Mammary epithelial cell (primary cell): ENCODE measurements at places on chromosomes 7 and 10.

- DNase-seq = no peak
These were observed 39.1 kb upstream of the RAB18 start for GRCh38 chr10:27464993-27465392.

DNA sequence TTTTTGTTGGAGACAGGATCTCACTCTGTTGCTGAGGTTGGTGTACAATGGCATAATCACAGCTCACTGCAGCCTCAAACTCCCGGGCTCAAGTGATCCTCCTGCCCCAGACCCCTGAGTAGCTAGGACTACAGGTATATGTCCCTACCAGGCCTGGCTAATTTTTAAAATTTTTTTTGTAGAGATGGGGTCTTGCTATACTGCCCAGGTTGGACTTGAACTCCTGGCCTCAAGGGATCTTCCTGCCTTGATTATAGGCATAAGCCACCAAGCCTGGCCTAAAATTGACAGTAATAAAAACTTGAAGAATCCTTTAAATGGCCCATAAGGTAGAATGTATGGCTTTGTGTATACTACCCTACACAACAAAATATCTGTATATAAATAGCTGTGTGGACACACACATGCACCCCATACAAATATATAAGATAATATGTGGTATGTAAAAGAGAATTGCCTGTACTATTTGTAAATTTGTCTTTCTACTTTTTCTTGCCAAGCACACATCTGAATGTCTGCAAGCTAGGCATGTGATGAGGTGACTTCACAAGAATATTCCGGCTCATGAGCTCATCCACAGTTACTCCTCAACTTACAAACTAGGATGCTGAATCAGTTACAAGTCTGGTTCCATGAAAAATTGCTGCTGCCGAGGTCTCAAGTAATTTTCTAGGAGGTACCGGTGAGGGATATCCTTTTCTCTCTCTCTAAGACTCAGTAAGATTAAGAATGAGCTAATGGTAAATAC lies 26.6 kb downstream of the POLR3A start:
- DNase-seq = no peak

DNA sequence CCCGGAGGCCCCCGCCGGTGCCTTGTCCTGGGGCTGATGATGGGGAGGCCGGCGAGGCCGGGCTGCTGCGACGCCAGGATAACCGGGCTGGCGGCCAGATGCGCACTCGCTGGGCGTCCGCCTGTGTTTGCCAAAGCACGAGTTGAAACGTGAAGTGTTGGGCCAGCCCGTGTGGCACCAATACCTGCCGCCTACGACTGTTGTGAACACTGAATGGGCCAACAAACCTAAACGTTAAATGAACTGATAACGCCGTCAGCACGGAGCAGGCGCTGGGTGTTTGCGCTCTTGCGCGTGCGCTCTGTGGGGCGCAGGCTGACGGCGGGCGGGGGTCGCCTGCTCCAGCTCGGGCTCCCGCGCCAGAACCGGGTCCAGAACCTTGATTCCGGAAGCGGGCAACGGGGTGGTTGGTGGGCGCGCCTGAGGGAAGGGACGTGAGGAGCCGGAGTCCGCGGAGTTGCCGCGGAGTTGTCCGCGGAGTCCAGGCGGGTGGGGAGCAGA lies 658 bp downstream of the CYP2E1 start:
- DNase-seq = peak; percentile 13

DNA sequence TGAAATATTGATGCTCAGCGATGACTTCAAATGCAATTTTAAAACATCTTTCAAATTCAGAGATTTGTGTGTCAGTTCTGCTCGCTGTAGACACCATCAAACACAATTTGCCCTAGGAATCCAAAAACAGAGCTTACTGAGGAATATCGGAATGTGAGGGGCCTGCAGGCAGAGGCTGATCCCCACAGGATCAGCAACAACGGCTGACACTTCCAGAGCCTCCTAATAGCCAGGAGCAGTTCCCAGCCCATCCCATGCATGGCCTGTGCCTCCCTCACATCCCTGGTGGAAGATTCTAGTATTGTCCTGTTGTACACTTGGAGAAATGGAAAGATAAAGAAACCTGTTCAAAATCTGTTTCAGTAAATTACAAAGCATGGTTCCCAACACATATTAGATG lies 129.7 kb upstream of the VWC2 start:
- DNase-seq = no peak

DNA sequence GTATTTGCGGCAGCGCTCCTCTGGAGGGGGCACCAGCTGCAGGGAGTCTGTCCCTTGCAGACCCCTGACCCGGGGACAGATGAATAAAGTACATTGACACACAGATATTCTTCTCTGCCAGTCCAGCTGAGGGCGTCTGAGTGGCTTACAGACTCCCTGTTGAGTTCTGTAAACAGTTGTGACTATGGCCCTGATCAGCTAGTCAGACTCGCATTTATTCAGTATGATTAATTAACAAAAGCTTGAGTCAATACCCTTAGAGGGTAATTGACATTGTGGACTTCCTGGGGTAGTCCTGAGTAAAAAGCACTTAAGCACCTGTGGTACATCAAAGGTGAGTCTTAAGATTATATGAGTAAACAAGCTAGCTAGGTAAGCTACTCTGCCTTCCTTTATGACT lies 21.0 kb downstream of the ANKRD30A start:
- no peak for DNase-seq
